ENCODE measurements at places on chromosomes 5 and 9.

- no peak for DNase-seq
Observed at GRCh38 chr5:592158-592557, 20.0 kb upstream of the CEP72 start.

DNA sequence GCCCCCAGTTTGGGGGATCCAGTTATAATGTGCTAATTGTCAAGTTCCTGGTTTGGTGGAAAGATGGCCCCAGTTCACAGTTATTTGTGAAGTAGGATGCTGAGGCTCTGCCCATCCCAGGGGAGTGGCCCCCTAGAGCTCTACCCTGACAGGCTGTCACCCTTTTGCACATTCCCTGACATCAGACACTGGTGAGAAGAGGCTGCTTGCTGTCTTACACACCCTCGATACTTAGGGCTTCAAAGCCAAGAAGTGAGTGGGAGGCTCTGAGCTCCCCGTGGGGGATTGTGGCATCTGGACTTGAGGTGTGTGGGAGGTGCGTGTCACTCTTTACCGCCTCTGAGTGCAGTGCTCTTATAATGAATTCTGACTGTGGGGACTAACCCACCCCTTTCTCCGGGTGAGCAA, 168.5 kb downstream of the DOCK2 start:
- DNase-seq, result no peak

DNA sequence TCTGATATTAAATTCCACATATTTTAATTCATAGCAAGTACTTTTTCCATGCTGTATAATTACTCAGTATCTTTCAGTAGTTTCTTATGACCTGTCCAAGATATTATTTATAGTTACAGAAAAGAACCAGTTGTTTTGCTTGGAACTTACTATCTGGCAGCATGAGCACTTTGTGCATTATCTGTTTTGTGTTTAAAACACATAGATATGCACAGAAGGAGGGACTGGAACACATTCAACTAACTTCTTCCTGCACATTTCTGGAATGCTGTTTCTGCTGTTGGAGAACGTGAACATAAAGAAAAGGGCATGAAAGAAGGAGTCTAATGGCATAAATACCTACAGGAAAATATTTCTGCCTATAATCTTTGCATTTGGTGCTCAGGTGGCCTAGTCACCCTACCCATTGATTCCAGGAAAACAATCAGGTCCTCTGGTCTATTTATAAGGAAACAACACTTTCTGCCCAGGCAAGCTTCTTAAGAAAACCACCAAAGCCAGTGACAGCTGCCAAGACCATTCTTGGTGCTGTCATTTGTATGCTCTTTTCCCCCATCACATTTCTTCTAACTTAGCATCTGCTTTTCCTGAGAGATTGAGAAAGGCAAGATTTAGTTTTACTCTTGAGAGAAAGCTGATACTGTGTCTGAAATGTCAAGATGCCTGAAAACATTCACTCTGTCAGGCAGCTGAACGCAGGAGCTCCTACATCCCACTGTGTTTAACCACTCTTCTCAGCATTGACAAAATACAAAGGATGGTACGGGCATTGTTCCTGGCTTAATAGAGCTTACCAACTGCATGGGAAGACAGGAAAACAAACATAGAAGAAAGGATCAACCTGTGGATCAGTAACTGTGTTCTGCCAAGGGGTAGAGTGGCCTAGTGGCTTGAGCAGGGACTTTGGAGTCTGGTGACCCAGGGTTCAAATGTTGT, 40.3 kb downstream of the RAB3C start:
- DNase-seq, result no peak

DNA sequence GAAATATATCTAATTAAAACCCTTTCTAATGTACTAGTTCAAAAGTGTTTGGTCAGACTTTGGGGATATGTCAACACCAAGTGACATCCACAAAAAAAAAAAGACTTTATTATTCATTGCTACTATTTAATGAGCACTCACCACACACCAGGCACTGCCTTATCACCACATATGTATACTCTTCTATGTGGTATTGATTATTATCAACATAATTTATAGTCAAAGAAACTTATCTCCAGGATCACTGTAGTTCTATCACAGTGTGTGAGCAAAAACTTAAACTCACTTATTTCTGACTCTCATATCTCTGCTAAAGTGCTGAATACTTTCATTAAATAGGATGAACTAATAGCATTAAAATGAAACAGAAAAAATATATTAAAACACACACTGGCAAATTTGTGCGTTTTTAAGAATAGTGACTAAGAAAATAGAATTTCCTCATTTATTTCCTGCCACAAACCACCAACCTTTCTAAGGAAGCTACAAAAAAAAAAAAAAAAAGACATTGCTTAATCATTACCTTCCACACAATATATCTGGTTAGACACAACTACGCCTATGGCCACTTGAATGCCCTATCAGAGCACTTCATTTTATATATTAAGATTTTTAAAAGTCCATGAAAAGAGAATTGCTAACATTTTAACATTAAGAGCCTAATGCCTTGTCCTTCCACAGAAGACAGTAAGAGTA, 12.8 kb downstream of the SLCO4C1 start:
- DNase-seq, result no peak

DNA sequence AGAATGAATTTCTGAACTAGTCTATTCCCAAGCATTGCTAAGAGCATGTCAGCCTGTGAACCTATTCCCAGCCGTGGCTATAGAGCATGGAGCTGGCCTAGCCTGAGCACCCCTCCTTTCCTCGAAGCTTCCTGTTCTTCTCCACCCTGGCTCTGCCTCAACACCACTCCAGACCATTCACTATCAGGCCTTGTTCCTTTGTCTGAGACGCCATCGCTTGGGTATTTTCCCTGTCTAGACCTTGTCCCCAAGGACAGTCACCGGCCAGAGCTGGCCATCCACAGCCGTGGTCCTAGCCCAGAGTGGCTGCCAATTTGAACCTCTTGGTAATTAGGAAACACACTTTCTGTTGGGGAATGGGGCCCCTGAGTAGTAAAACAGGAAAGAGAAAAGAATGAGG, 105.8 kb downstream of the LIFR start:
- DNase-seq, result no peak

DNA sequence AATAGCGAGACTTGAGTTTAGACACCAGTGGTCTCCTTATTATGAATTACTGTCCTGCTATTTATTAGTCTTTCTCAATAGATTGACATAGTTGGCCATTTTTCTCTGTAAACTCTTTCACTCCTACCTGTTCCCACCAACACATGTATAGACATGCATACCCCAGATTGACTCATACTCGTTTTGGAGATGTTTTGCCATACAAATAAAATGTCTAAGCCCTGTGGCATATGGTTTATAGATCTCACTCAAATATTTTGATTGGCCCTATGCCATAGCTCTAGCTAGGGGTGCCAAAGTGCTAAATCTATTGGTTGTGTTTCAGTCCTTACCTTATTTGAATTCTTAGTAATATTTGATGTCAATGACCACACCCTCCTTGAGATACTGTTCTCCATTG, 42.3 kb downstream of the CAMK4 start:
- no peak for DNase-seq

- DNase-seq, result no peak
Observed at GRCh38 chr5:81724571-81724970, 26.3 kb downstream of the SSBP2 start.

DNA sequence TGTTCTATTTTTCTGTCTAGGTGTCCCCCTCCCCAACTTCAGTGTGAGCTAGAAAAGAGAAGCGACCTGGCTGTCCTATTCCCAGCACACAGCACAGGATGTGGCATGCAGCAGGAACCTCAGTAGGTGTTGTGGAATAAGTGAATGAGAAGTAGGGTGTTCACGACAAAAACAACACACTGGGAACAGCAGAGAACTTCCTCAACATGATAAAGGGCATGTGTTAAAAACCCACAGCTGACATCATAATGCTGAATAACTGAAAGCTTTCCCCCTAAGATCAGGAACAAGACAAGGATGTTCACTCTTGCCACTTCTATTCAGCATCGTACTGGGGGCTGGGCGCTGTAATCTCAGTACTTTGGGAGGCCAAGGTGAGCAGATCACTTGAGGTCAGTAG, 155.6 kb upstream of the ZNF618 start:
- DNase-seq, result no peak

DNA sequence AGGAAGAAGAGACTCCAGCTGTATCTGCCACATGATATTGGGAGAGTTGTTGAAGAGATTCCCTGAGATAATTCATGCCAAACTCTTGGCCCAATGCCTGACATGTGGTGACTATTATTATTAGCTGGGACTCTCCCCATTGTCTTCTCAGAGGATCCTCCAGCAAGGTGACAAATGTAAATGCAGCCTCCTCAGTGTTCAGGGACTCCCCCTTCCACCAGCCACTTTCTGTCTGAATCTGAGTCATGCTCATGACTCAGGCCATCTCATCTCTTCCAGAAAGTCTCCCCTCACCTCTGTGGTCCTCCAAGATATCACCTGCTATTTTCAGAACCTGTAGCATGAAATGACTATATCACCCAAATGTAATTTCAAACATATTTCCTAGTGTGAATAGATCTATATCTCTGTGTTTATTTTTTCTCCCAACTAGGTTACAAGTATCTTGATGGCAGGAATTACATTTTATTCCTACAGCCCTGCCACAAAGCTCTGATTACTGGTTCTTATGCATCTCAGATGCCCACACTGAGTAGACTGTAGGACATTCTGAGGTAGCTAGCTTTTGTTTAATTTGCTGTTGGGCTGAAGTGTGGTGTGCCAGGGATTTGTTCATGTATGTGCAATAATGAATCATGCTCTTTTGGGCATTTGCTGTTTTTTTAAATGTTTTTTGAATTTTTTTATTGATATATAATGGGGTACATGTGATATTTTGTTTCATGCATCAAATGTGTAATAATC, 126.6 kb upstream of the IL12B start:
- DNase-seq, result no peak

DNA sequence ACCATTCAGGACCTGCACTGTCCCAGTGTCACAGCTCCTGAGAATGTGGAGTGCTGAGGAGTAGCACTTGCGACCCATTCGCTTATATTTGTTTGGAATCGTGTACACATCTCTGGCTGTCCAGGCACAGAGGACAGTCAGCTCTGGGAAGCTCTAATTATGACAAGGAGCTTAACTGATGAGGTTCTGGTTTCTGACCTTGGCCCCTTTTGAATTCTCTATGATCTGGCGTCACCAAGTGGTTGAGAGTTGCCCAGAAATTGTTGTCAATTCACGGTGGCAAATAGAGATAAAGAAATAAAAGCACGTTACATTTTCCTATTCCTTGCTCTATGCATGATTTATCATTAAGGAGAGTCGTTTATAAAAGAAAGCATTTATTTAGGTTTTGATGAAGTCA, 34.9 kb upstream of the LECT2 start:
- no peak for DNase-seq

- DNase-seq, result no peak
Observed at GRCh38 chr9:119004618-119004990, 364.6 kb downstream of the BRINP1 start.
